ENCODE measurements at places on chromosomes 3 and 15.

- DNase-seq = no peak
These were observed 169.3 kb upstream of the LRRN1 start for GRCh38 chr3:3629911-3630310.

DNA sequence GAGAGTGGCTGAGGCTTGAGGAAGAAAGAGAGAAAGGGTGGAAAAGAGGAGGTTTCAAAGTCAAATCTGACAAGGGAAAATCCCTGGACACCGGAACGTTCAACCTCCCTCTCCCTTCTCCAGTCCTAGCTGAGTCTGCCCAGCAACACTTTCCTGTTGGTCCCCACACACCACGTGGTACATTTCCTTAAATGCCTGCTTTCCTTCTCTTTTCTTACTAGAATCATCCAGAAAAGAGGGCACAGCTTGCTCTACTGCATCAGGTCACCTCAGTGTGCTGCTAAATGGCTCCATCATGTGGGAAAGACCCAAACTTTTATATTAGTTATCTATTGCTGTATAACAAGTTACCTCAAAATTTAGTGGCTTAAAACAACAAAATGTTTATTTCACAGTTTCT lies 181.2 kb downstream of the NECTIN3 start:
- no peak for DNase-seq

- DNase-seq = no peak
These were observed 7.8 kb downstream of the ATP2C1 start for GRCh38 chr3:130901463-130902204.

- DNase-seq = no peak
These were observed 6.7 kb upstream of the NCEH1 start for GRCh38 chr3:172717493-172718088.

DNA sequence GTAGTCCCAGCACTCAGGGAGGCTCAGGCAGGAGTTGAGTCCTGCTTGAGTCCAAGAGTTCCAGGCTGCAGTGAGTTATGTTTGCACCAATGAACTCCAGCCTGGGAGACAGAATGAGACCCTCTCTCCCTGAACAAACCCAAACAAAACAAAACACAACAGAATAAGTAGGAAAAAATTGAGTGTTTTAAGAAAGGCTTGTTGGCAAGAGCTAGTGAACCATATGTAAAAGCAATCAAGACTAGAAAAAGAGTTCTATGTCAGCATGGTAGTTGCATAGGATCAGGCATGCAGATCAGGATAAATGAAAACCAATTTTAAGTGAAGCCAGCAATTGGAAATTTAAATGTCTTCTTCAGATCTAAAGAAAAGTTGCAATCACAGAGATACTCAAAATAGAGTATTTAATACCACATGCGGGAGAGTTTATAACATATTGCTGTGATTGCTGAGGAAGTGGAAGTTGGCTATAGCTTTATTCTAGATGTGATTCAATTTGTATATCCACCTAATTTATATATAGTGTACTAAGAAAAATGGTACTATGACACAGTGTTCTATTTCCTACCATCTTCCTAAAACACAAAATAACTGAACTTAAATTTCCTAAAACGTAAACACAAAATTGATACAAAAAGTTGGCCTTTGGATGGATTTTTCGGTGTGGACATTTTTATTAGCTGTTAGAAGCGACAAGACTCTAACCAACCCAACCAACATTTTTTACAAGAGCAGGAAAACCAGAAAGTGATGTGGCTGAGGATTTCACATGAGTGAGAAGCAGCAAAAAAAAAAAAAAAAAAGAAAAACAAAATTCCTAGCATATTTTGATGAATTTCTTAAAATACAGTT lies 101.9 kb upstream of the ROBO1 start:
- no peak for DNase-seq

- peak; percentile 14 for DNase-seq
These were observed 45.6 kb upstream of the PAQR5 start for GRCh38 chr15:69253156-69253555.

- DNase-seq = no peak
These were observed 174.9 kb downstream of the TNIK start for GRCh38 chr3:171285287-171285686.

DNA sequence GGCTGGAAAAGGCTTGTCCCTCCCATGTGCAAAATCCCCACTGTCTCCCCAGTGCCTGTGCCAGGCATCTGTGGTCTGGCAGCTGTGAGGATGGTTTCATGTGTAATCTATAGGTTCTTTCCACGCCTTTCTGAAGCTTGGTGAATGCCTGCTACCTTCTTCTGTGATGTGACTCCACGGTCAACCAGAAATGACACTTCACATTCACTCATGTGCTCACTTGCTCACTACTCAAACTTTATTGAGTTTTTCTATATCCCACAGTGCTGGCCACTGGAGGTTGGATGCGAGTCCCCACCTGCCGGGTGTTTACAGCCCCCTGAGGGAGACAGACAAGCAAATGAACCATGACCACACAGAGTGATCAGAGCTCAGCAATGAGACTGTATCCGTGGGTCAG lies 27.9 kb upstream of the TLE3 start:
- DNase-seq = no peak
